ENCODE measurements at places on chromosomes 16 and 17. TPM values are rescaled to one million over a fixed set of nuclear protein-coding genes. Genes with fewer than 3 reads are reported as not detected.

Gene CDH13
- total RNA-seq: 11.6 TPM

Gene LRRC75A
- total RNA-seq: 1.2 TPM

Gene TBC1D3L
- 7.8 TPM for total RNA-seq

Gene TBX21
- total RNA-seq: 0.15 TPM

Gene MYLK3
- 0.15 TPM for total RNA-seq

Gene CRISPLD2
- 3.6 TPM for total RNA-seq

Gene MYO15B
- 6.1 TPM for total RNA-seq

Gene HOXB6
- total RNA-seq: 0.83 TPM

Gene CHST4
- total RNA-seq: not detected

Gene OR1F1
- not detected for total RNA-seq

Gene NTN1
- total RNA-seq: 3.0 TPM

Gene TBC1D3K
- total RNA-seq: not detected

Gene EME1
- total RNA-seq: 10.9 TPM

Gene C16orf95
- total RNA-seq: 4.6 TPM

Gene AIPL1
- total RNA-seq: not detected

Gene TP53TG3E
- not detected for total RNA-seq

Gene ST6GALNAC2
- total RNA-seq: 0.73 TPM

Gene RUSF1
- total RNA-seq: 87.7 TPM

Gene CDH8
- not detected for total RNA-seq

Gene NLRP1
- 53.8 TPM for total RNA-seq

Gene VTN
- not detected for total RNA-seq

Gene LLGL2
- 1.3 TPM for total RNA-seq

Gene CORO1A
- total RNA-seq: 0.50 TPM

Gene CRYM
- total RNA-seq: 2.3 TPM

Gene CCL22
- total RNA-seq: not detected

Gene KRTAP16-1
- total RNA-seq: not detected

Gene PDIA2
- not detected for total RNA-seq

Gene COPRS
- 145 TPM for total RNA-seq

Gene ACSM2A
- not detected for total RNA-seq

Gene APOBR
- total RNA-seq: not detected

Gene DNAAF8
- 0.29 TPM for total RNA-seq

Gene TMEM235
- total RNA-seq: not detected

Gene INCA1
- not detected for total RNA-seq

Gene ADAD2
- total RNA-seq: not detected

Gene NDRG4
- total RNA-seq: 18.2 TPM
